Activated T-helper 1 cell treated with Interleukin-2 at 50 U/mL for 16 hours (primary cell): ENCODE measurements at places on chromosomes 12 and 14.
A peak's percentile ranks its signal among the peaks of the same experiment; 100 is the strongest.

GRCh38 chr12:47286676-47287075 lies 206.9 kb upstream of the AMIGO2 start:
- no peak for DNase-seq

DNA sequence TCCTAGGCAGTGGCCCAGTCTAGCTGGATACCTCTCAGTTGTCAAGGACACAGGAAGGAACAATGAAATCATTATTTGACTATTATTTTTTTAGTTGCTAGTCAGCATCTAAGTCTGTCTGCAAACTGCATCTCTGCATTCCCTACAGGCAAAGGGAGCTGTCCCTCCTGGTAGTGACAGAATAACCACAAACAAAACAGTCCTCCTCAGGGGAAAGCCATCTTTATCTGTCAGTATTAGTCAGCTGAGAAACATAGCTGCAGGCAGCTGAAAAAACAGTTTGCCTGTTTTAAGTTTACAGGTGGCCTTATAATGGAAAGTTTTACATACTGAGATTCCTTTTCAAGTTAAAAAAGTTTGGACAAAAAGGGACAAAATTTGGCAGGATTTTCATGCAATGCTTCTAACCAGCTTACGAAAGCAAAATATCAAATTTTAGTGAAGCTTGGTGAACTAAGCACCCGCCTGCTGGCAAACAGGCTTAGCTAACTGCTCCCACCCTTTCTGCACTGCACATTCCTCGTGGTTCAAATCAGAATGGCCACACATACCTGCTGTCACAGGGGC lies 29.5 kb downstream of the SLC25A21 start:
- DNase-seq = no peak

- no peak for DNase-seq
Measured at GRCh38 chr14:50978888-50979287, 34.6 kb upstream of the PYGL start.

DNA sequence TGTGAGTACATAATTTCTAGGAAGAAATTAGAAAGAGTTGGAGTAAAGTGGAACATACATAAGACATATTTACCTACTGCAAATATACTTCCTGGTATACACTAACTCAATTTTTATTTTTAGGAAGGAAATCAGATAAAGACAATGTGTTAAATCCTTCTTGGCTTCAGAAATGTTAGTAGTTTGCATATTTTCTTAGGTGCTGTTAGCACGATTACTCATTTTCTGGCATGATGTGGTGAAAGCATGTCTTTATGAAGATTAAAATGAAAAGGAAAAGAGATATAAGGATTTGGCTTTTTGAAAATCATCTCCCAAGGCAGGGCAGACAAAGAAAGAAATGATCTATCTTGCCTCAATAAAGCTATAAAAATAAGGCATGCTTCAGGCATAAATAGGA lies 287.6 kb upstream of the E2F7 start:
- DNase-seq = no peak

DNA sequence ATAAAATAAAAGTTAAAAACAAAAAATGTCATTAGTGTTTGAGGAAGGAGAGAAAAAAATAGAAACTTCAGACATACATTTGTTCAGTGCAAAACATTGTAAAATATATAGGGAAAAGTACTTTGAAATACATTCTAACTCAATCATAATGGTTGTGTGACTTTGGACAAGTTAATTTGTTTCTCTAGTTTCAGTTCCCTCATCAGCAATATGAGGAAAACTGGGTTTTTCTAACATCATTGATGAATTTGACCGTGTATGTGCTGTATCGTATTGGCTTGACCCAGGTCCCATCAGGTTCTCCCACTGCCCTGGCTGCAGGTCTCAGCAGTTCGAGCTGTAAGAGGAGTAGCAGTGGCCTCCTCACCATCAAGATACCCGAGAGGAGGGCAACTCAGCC lies 173.9 kb upstream of the ATF7IP start:
- DNase-seq = no peak

DNA sequence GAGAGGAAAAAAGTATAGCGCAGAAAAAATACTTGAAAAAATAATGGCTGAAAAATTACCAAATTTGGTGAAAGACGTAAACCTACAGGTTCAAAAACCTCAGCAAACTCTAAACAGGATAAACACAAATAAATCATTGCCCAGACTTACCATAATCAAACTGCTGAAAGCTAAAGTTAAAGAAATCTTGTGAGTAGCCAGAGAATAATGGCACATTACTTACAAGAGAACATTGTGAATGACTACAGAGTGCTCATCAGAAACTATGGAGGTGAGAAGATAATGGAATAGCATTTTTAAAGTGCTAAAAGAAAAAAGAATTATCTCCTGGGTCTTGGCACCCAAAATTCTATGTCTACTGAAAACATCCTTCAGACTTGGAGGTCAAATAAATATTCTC lies 36.0 kb downstream of the ATF1 start:
- no peak for DNase-seq

DNA sequence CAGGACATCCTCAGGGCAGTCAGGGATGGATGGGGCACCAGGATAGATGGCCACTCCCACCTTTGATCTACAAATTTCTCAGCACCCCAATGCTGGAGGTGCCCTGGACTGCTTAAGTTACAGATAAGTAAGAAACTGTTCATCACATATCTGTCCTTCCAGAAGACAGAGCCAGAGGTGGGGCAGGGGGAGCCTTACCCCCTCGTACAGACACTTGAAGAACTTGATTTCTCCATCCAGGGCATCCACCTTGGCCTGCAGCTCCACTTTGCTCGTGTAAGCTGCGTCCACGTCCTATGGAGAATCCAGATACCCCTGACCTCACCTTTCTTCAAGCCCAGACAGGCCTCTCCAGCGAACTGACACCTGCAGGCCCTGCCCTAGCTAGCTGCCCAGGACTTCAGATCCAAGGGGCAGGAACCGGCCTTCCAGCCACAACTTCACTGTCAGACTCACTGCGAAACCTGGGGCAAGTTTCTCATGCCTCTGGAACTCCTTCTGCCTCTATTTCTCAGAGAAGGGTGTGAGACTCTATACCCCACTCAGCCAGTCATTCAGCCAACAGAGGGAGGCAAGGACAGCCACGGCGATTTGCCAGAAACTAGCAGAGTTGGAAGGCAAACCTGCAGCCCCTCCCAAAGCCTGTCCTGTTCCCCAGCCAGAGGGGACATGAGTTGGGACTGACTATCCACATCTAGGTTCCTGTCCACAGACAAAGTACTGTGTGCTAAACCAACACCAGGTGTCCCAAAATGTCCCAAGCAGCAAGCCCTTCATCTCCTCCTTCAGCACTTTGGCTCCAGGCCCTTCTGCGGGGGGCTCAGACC lies 3.8 kb downstream of the KRT73 start:
- DNase-seq = no peak

GRCh38 chr12:89999699-90000505 lies 291.3 kb upstream of the ATP2B1 start:
- DNase-seq = no peak

DNA sequence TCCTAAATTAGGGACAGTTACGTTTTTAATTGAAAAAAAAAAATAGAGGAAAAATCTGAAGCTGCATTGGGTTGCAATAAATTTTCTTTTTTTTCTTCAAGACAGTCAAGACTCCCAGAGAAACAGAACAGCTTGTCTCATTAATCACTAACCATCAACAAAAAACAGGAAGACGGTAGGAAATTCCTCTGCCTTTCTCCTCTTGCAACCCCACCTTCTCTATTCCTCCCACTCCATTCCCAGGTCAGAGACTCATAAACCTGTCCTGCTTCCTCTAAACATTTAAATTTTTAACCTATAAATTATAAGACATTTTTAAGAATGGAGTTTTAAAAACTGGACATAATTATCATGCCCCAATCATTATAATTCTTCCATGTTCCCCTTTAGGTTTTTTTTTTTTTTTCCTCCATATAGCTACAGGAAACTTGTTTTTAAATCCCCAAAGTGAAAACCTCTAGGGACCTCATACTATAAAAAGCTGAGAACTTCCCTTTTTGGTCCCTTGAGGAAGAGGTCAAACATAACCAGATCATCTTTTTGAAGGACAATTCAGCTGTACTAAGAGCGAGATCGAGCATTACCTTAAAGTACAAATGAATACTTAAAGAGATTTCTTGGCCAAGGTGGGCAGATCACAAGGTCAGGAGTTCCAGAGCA lies 36.0 kb downstream of the CPM start:
- DNase-seq = no peak

- DNase-seq = no peak
Measured at GRCh38 chr14:71203306-71203705, 296.0 kb downstream of the PCNX1 start.

GRCh38 chr12:130764073-130764472 lies 48.0 kb upstream of the RIMBP2 start:
- no peak for DNase-seq

DNA sequence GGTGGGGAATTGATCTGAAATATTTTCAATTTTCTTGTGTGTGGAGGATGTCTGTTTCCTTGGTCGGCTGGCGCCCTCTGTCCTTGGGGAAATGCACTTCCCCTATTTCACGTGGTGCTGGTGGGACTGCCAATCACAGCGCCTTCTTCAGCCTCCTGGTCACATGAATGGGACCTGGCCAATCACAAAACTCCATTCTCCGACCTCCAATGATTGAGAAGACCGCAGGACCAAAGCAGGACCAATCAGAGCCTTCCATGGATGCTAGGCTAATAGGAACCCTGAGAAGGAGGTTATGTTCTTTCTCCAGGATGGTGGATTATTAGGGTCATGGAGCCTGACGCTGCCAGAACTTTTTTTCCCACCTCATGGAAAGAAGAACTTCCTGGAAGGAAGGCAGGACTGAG lies 188.7 kb downstream of the TTC8 start:
- no peak for DNase-seq

GRCh38 chr12:29710104-29710503 lies 73.6 kb downstream of the TMTC1 start:
- DNase-seq = no peak

DNA sequence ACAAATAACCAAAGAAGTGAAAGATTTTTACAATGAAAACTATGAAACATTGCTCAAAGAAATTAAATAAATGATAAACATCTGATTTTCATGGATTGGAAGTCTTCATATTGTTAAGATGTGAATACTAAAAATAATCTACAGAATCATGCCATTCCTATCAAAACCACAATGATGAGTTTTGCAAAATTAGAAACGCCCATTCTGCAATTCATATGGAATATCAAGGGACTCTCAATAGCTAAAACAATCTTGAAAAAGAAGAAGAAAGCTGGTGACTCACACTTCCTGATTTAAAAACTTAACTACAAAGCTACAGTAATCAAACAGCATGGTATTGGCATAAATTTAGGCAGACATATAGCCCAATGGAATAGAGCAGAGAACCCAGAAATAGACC lies 40.2 kb upstream of the CCT2 start:
- no peak for DNase-seq

DNA sequence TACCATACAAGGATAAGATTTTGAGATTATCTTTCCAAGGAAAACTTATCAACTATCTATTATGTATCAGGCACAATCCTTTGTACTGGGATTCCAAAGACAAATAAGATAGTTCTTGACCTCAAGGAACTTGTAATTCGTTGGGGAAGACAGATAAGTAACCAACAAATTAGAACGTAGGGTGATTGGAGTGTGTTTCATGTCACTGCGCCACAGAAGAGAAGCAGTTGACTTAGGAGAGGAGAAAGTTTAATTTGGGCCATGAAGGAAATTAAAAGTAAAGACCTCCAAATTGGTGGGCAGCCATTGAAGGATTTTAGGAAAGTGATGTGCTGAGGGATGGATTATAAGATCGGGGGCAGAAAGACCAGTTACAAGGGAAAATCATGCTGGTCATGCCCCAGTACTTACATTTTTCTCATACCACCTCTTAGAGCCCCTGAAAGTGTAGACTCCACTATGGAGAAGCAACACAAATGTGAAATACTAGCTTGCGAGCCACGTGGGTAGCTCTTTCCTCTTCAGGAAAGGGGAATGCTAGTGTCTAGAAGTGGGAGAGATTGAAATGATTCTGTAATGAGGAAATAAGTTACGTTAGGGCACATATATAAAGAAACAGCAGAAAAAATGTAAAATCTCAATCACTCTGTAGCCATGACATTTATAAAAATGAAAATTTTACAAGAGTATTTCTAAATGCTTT lies 148.7 kb downstream of the ETV6 start:
- DNase-seq = no peak

- peak; percentile 35 for DNase-seq
Measured at GRCh38 chr12:53219292-53219955, 12.4 kb upstream of the ITGB7 start.

- DNase-seq = no peak
Measured at GRCh38 chr12:53169644-53170043, 10.9 kb upstream of the ZNF740 start.

- DNase-seq = no peak
Measured at GRCh38 chr12:91176358-91176757, 6.3 kb downstream of the DCN start.

DNA sequence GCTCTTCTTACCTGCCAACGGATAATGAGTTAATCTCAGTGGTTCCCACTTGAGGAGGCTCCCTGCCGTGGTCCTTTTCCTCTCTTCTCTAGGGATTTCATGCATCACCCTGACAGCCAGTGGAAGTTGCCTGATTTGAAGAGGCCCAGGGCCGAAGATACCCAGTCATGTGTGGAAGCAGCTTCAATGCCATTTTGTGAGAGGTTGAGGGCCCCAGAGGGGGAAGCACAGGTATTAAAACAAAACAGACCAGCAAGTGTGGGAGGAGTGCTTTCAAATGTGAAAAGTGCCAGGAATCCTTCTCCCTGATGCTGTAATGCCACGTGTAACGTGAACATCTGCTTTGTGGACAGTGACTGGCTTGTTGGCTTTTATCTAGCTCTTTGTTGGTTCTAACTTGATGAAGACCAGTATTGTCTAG lies 1.5 kb downstream of the TCP11L2 start:
- DNase-seq = no peak

DNA sequence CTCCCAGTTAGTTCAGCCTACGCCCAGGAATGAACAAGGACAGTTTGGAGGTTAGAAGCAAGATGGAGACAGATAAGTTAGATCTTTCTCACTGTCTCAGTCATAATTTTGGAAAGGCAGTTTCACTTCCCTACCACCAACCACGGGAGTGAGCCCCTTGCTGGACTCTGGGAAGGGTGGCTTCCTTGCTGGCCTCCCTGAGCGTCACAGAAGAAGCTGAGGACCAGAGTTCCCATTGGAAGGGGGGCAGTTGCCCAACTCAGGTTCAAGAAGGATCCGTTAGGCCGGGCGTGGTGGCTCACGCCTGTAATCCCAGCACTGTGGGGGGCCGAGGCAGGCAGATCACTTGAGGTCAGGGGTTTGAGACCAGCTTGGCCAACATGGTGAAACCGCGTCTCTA lies 106.2 kb upstream of the MAX start:
- no peak for DNase-seq

DNA sequence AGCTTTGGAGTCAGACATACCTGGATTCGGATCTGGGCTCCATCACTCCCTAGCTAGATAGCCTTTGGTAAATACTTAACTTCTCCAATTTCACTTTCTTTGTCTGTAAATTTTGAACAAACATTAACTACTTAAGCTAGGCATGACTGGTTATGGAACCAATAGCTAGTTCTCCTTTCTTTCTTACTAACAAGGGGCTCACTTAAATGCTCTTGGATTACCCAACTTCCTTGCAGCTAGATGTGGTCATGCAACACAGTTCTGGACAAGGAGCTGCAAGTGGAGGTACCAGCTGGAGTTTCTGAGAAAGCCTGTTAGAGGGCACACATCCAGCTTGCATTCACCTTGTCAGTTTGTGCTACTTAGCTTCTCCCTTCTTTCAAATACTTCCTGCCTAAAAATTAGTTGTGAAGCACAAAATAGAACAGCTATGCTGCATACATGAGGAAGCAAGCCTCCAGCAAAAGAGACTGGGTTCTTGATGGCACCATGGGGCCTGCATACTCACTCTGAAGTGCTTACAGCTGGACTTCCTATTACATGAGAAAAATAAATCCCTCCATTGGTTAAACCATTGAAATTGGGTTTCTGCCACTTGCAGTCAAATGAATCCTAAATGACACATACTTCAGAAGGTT lies 210.1 kb upstream of the EEA1 start:
- DNase-seq = no peak
